Neural progenitor cell (in vitro differentiated cells): ENCODE measurements at places on chromosomes 3 and 15. TPM values are rescaled to one million over a fixed set of nuclear protein-coding genes. Genes with fewer than 3 reads are reported as not detected.

GRCh38 chr3:148889828-148890227 is 24.7 kb downstream of the CPA3 start:
- no peak overlapping the region for H3K4me3 ChIP-seq
- H3K27ac ChIP-seq = no peak overlapping the region
- no peaks in the 10 kb centered on the region for H3K27me3 ChIP-seq
- no peaks in the 10 kb centered on the region for H3K4me1 ChIP-seq
- no peak for DNase-seq

- no peaks in the 10 kb centered on the region for H3K27me3 ChIP-seq
- H3K27ac ChIP-seq = no peak overlapping the region
Measured at GRCh38 chr3:114427285-114428043, 133.6 kb downstream of the TIGIT start.

DNA sequence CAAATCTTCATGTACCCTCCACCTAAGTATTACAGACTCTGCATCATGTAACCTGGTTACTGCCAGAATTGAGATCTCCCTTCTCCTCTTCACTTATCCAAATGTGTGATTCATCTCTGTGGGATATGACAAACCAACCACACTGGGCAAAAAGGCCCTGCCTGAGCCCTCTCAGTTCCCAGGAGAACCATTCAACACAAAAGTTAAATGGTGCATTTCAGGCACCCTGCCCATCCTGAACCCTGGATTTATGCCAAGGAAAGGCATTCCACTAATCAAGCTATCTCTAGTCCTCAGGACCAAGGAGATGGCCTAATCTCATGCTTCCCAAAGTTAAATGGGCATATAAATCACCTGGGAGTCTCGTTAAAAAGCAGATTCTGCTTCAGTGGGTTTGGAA is 108.5 kb downstream of the TNIK start:
- H3K27ac ChIP-seq = no peak overlapping the region
- H3K4me3 ChIP-seq = no peak overlapping the region
- H3K36me3 ChIP-seq = no peaks in the 10 kb centered on the region
- H3K4me1 ChIP-seq = peaks cover 24% of the 10 kb centered on the region
- DNase-seq = no peak

DNA sequence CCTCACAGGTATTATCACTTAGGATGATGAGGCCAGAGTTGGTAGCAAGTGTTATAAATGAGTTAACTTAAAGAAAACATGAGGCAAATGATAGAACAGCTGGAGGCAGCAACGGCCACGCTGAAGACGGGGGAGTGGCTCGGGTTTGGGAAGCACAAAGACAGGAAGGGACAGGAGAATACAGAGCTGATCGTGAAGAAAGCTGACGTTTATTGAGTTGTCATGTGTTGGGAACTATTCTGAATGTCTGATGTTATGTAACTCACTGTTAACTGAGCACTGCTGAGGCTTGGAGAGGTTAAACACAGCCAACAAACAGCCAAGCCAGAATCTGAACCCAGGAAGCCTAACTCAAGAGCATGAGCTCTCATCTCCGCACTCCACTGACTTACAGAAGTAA is 42.3 kb downstream of the FGD5 start:
- no peak overlapping the region for H3K27ac ChIP-seq
- H3K4me1 ChIP-seq = peaks cover 7% of the 10 kb centered on the region
- no peaks in the 10 kb centered on the region for H3K27me3 ChIP-seq
- no peak for DNase-seq
- no peaks in the 10 kb centered on the region for H3K36me3 ChIP-seq

- peak; percentile 86 for DNase-seq
- H3K4me3 ChIP-seq = peak within 1 kb of the TSS; percentile 64
- no peak within 1 kb of the TSS for H3K27ac ChIP-seq
- no peaks in the 10 kb centered on the region for H3K36me3 ChIP-seq
- H3K27me3 ChIP-seq = peaks cover 73% of the 10 kb centered on the region
- peaks cover 8% of the 10 kb centered on the region for H3K4me1 ChIP-seq
Measured at GRCh38 chr3:33218446-33219174, at the start of gene SUSD5. Gene SUSD5, minus strand, starts transcription at chr3:33218810. Its CDS starts 13 bp downstream, at chr3:33218797.

DNA sequence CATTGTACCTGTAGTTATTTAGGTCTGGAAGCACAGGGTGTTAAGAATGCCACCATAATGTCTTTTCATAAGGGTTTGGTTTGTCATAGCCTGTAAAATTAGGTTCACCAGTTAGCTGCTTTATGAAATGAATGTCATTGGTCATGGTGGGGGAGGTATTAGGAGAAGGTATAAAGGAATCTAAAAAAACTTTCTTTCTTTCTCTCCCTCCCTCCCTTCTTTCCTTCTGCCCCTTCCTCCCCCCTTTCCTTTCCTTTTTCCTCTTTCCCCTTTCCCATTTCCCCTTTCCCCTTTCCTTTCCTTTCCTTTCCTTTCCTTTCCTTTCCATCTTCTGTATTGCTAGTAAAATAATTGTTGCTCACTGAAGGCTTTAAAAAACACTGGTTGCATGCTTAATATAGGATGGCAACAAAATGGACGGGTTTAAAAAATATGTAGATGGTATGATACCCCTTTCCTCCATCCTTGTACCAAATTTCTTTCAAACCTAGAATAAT is 9.6 kb downstream of the ATP2C1 start:
- H3K36me3 ChIP-seq = no peaks in the 10 kb centered on the region
- no peak overlapping the region for H3K27ac ChIP-seq
- no peak overlapping the region for H3K4me3 ChIP-seq
- H3K4me1 ChIP-seq = peaks cover 33% of the 10 kb centered on the region
- DNase-seq = no peak

- H3K4me1 ChIP-seq = no peaks in the 10 kb centered on the region
- no peak for DNase-seq
- H3K27me3 ChIP-seq = no peaks in the 10 kb centered on the region
- no peaks in the 10 kb centered on the region for H3K36me3 ChIP-seq
- H3K27ac ChIP-seq = no peak overlapping the region
Measured at GRCh38 chr3:117417411-117417810, 707.8 kb downstream of the TUSC7 start.

- no peaks in the 10 kb centered on the region for H3K36me3 ChIP-seq
- no peaks in the 10 kb centered on the region for H3K27me3 ChIP-seq
- DNase-seq = no peak
- no peak overlapping the region for H3K4me3 ChIP-seq
- H3K4me1 ChIP-seq = peaks cover 20% of the 10 kb centered on the region
Measured at GRCh38 chr3:181455276-181455675, 256.4 kb upstream of the SOX2 start.

- H3K36me3 ChIP-seq = no peaks in the 10 kb centered on the region
- no peaks in the 10 kb centered on the region for H3K27me3 ChIP-seq
- no peak overlapping the region for H3K4me3 ChIP-seq
- no peak overlapping the region for H3K27ac ChIP-seq
Measured at GRCh38 chr3:196122688-196123046, 40.8 kb upstream of the TFRC start.

DNA sequence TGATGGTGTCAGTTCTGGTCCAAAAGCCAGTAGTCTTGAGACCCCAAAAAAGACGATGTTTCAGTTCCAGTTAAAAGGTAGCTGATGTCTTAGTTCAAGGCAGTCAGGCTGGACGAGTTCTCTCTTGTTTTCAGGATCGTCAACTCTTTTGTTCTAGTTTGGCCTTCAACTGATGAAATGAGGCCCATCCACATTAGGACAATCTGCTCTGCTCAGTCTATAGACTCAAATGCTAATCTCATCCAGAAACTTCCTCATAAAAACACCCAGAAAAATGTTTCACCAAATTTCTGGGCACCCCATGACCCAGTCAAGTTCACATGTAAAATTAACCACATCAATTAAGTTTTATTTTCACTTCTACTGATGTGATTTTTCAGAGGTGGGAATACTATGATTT is 74.0 kb downstream of the MOBP start:
- no peaks in the 10 kb centered on the region for H3K4me1 ChIP-seq
- no peak overlapping the region for H3K4me3 ChIP-seq
- H3K27ac ChIP-seq = no peak overlapping the region
- H3K36me3 ChIP-seq = no peaks in the 10 kb centered on the region

GRCh38 chr3:82198009-82198408 is 436.6 kb upstream of the GBE1 start:
- H3K27ac ChIP-seq = no peak overlapping the region
- H3K4me1 ChIP-seq = no peaks in the 10 kb centered on the region
- no peak overlapping the region for H3K4me3 ChIP-seq
- H3K27me3 ChIP-seq = no peaks in the 10 kb centered on the region
- DNase-seq = no peak

- no peak overlapping the region for H3K4me3 ChIP-seq
- peaks cover 12% of the 10 kb centered on the region for H3K4me1 ChIP-seq
- H3K36me3 ChIP-seq = no peaks in the 10 kb centered on the region
- peaks cover 33% of the 10 kb centered on the region for H3K27me3 ChIP-seq
- DNase-seq = no peak
Measured at GRCh38 chr3:68009900-68010299, 355.5 kb upstream of the SUCLG2 start.

GRCh38 chr3:32257042-32257441 is 18.6 kb downstream of the CMTM8 start:
- H3K27me3 ChIP-seq = no peaks in the 10 kb centered on the region
- no peak overlapping the region for H3K27ac ChIP-seq
- H3K4me3 ChIP-seq = no peak overlapping the region
- no peaks in the 10 kb centered on the region for H3K36me3 ChIP-seq
- H3K4me1 ChIP-seq = no peaks in the 10 kb centered on the region
- DNase-seq = no peak

- H3K27ac ChIP-seq = no peak overlapping the region
- no peak overlapping the region for H3K4me3 ChIP-seq
- DNase-seq = no peak
- H3K27me3 ChIP-seq = no peaks in the 10 kb centered on the region
- no peaks in the 10 kb centered on the region for H3K4me1 ChIP-seq
- no peaks in the 10 kb centered on the region for H3K36me3 ChIP-seq
Measured at GRCh38 chr3:130671545-130672312, 74.9 kb downstream of the PIK3R4 start.

DNA sequence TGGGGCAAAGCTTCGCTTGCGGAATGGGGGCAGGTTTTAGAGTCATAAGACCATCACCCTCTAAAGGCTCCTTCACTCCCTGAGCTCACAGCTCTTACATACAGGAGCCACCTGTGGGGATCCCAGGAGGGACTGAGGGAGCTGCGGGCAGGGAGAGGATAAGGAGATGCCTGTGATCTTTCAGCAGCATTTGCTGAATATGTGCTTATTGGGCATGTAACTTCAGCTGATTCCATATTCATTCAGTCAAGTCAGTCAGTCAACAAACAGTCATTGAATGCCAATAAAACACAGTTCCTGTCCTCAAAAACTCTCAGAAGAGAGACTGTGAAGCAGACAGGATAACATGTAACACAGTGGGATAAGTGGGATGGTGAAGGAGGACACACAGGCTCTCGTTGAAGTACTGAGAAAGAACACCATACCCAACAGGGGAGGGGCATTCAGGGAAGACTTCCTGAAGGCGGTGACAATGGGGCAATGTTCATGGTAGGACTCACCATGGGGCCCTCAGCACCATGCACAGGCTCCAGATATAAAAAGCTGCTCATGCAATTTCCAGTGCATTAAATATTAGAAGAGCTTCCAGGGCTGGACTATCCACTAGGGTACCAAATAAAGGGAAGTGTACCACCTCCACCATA is 240.9 kb downstream of the UACA start:
- no peaks in the 10 kb centered on the region for H3K36me3 ChIP-seq
- no peak for DNase-seq
- H3K27me3 ChIP-seq = no peaks in the 10 kb centered on the region
- no peaks in the 10 kb centered on the region for H3K4me1 ChIP-seq

DNA sequence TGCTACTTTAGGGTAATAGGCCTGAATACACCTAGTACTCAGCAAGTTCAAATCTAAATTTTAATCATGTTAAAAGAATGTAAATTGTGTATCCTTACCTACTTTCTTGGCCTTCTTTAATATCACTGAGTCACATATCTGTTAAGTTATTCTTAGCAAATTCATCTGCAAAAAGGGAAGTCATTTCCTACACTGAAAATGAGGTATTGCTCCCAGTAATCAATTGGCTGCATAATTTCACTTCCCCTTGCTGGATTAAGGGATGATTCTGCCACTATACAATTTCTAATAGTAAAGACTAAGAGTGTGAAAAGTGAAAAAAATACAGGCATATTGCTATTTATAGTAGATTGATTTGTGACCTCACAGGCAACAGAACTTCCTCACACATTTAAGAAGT is 47.8 kb downstream of the CCDC54 start:
- no peak overlapping the region for H3K27ac ChIP-seq
- peaks cover 16% of the 10 kb centered on the region for H3K27me3 ChIP-seq
- no peaks in the 10 kb centered on the region for H3K36me3 ChIP-seq
- peaks cover under 1% of the 10 kb centered on the region for H3K4me1 ChIP-seq
- no peak for DNase-seq

GRCh38 chr3:33372218-33373081 is 67.8 kb downstream of the UBP1 start:
- no peak overlapping the region for H3K4me3 ChIP-seq
- no peaks in the 10 kb centered on the region for H3K27me3 ChIP-seq
- no peak overlapping the region for H3K27ac ChIP-seq

DNA sequence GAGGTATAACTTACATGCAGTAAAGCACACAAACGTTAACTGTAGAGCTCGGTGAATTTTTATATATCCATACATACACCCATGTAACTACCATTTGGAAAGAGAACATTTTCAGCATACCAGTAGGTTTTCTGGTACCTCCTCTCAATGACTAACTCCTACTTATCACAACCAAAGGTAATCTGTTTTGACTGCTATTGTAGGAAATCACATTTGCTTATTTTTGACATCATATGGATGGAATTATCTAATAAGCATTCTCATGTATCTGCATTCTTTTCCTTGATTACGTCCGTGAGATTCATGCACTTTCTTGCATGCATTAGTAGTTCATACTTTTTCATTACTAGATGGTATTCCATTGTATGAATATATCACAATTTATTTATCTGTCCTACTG is 76.8 kb downstream of the CSNK1G1 start:
- no peaks in the 10 kb centered on the region for H3K36me3 ChIP-seq
- DNase-seq = no peak
- H3K27ac ChIP-seq = no peak overlapping the region
- no peaks in the 10 kb centered on the region for H3K27me3 ChIP-seq
- H3K4me3 ChIP-seq = no peak overlapping the region

DNA sequence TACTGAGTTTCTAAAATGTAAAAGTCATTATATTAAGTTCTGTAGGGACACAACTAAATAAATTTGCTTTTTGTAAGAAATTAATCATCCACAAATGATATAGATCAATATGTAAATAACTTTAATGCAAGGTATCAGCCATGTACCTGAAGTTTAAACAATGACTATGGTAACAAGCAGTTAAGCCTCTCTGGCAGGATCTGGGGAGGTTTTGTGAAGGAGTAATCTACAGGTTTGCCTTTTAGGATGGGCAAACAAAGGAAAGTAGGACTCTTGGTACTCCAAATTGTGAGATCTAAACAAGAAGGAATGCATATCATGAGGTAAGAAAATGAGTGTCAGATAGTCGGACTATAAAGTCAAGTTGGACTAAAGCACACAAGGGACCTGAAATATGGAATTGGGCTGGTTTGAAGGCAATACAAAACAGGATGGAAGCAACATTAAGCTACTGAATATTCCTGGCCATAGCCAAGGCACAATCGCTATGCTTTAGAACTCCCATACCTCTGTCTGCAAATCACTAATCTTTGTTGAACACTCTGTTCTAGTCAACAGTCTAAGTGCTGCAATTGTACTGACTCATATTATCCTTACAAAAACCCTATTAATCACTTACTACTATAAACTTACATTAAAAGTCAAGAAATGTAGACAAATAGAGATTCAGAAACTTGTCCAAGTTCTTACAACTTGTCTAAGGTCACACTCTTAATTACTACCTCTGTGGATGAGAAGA is 412.8 kb downstream of the DIPK2A start:
- peaks cover 11% of the 10 kb centered on the region for H3K4me1 ChIP-seq
- H3K27me3 ChIP-seq = no peaks in the 10 kb centered on the region
- DNase-seq = no peak

Gene LRRIQ4
- not detected in 2 replicates for total RNA-seq

Gene EPHA6
- 0.11 and 0.28 TPM in 2 replicates for total RNA-seq

Gene CHP1
- 133 and 144 TPM in 2 replicates for total RNA-seq

Gene C2CD4A
- total RNA-seq = not detected in 2 replicates

Gene ITPKA
- total RNA-seq = 0.09 TPM in 1 of 2 replicates, not detected in the other
